ENCODE measurements at places on chromosomes 16 and 17.
A peak's percentile ranks its signal among the peaks of the same experiment; 100 is the strongest.

GRCh38 chr17:59754552-59754951 lies 47.1 kb downstream of the VMP1 start:
- DNase-seq, result no peak

- peak; percentile 96 for DNase-seq
These were observed at the start of gene RIPOR1 for GRCh38 chr16:67528222-67528869. Gene RIPOR1 (plus strand): TSS chr16:67528829. CDS start chr16:67538447, 9,618 bp downstream.

- no peak for DNase-seq
These were observed 25.6 kb upstream of the NPTX1 start for GRCh38 chr17:80501741-80502577.

DNA sequence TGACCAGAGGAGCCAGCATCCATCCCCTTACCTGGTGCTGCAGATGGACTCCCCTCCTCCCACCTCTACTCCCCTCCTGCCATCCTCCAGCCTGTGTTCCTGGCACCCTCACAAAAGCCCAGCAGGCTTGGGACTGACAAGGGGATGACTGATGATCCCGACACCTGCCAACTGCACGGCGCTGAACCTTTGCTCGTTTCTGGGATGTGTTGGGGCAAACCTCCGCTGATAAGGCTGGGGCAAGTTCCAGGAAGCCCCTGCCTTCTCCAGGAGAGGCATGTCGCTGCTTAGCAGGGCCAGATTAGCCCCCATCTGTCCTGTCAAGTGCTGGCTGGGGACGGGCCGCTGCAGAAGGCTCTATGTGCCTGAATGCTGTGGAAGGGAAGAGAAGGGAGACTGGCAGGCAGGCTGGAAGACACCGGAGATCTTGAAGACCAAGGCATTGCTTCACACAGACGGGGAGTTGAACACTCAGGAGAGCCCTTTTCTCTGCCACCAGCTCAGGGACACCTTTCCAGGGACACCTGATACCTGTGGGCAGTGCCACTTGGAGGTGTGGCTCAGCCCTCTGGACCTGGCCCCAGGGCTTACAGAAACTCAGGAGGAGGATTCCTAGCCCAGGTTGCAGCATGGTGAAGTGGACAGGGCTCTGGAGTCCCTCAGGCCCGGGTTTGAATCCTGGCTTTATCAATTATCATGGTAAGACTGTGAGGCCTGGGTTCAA lies 973 bp upstream of the KRT15 start:
- no peak for DNase-seq

DNA sequence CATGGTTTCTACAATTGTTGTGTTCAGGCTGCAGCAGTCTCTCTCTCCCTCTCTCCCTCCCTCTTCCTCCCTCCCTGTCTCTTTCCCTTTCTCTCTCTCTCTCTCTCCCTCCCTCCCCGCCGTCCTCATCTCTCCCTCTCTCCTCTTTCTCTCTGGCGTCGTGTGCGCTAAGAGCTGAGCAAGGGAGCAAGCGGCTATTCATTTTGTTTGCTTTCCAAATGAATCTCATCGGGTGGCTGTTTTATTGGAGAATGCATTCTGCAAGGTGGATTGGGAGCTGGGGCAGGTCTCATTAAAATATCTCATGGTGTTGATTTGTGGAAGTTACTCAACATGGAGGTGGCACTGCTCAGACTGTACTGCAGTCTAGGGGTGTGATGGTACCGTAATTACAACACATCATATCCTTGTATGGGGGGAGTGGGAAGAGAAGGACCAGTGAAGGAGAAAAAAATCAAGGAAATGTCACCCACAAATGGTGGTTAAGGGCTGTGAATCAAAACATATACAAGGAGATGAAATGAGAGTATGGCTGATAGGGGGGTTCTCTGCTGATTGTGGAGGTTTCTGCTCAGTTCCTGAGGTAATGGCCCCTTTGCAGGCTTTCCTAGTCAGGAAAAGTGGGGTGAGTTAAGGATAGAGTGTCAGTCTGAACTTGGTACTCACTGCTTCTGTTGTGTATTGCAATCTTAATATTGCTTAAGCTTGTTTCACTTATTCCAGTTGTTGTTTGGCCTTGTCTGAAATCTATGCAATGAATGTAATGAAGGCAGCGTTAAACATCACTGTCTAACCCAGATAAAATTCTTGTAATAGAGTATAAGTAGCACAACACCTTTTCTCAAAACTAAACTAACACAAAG lies 2.7 kb downstream of the MSL1 start:
- DNase-seq, result no peak

DNA sequence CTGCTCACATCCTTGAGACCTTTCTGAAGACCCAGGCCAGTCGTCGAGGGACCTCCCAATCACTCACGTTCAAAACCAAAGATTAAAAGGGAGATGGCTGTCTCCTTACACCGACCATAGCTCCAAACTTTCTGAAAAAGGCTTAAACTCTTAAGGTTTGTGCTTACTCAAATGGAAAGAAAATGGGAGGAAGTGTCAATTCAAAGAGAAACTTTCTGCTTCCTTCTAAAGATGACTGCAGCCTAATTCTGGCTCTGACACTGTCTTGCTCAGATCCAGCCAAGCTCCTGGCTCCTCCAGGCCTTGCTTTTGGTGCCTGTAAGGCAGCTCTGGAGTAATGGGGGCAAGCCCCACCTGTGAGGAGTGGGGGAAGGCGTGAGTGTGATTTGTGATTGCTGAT lies 54.9 kb upstream of the WSB1 start:
- DNase-seq, result no peak

- DNase-seq, result no peak
These were observed 56.7 kb downstream of the CFDP1 start for GRCh38 chr16:75376475-75377161.

DNA sequence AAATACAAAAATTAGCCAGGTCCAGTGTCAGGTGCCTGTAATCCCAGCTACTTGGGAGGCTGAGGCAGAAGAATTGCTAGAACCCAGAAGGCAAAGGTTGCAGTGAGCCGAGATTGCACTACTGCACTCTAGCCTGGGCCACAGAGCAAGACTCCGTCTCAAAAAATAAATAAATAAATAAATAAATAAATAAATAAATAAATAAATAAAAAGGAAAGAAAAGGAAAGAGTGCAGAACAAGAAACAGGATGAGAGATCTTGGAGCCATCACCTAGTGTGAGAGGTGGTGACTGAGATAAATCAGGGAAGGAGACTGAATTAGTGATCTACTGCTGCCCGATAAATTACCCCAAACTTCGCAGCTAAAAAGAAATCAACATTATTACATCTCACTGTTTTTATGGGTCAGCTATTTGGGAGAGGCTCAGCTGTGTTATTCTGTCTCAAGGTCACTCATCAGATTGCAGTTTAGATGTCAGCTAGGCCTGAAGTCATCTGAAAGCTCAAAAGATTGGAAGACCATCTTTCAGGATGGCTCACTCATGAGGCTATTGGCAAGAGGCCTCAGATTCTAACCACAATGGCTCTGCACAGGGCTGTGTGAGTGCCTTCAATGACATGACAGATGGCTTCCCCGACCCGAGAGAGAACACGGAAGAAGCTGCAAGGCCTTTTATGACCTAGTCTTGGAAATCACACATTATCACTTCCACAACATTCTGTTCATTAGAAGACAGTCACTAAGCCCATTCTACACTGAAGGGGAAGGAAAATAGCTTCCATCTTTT lies 66.4 kb downstream of the CMC2 start:
- DNase-seq, result no peak

DNA sequence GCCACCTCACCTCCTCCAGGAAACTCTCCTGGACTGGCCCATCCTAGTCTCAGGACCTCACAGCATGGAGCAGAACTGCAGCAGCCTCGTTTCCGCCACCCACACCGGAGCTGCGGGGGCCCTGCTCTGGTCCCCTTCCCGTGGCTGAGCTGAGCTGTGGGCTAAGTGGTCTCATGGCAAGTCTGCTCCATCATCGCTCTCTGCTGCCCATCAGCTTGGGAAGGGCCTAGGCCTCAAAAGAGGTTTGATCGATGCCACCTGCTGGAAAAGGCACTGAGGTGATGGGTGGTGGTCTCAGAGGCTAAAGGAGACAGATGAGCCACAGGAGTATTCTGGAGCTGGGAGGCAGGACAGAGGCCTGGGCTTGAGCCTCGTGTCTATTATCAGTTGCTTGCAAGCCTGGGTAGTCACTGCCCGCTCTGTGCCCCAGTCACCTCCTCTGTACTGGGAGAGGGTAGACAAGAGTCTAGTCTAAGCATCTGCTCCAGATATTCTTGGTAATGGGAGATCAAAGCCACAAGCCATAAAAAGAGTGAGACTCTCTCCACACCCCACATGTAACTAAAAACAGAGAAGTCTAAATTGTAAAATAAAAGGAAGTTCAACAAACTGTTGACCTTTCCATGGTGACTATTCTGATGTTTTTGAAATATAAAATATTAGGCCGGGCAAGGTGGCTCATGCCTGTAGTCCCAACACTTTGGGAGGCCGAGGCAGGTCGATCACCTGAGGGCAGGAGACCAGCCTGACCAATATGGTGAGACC lies 1.6 kb downstream of the ITGAE start:
- DNase-seq, result no peak

DNA sequence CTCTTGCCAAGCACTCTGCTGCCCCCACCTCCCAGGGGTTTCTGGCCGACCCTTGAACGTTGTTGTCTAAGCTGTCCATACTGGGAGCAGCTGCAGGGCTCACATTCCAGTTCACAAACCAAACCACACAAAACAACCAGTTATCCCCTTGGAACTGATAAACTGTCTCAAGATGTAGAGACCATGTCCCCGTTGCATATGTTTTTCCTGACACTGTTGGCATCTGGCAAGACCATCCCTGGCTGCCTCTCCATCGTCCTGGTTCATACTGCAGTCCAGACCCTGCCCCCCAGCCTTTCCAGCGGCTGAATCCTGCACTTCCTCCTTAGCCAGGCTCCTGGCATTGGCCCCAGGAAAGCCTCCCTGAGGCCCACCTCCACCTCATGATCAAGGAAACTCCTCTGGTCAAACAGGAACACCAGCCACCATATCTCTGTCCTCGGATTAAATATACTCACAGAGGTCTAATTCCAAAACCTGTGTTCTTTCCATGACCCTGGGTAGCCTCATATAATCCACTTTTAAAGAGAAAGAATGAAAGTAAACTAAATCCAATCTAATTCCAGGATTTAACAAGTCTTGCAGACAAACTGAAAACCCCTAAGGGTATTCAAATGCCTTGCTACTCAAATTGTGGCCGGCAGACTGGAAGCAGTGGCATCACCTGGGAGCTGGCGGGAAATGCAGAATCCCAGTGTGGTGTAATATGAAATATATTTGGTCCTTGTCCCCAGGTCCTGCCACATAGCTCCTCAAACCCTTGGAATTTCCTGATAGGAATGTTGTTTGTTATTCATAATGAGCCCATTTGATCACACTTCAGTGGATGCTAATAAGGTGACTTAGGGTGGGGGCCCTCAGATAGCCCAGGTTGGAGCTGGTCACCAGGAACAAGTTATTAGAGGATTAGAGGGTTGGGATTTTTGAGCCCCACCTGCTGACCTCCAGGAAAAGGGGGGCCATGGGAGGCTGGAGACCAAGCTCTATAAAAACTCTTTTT lies 14.2 kb downstream of the GAS7 start:
- no peak for DNase-seq

- DNase-seq, result no peak
These were observed 165.2 kb upstream of the CHMP6 start for GRCh38 chr17:80826346-80826954.

- no peak for DNase-seq
These were observed 24.3 kb downstream of the HLF start for GRCh38 chr17:55289106-55289446.

DNA sequence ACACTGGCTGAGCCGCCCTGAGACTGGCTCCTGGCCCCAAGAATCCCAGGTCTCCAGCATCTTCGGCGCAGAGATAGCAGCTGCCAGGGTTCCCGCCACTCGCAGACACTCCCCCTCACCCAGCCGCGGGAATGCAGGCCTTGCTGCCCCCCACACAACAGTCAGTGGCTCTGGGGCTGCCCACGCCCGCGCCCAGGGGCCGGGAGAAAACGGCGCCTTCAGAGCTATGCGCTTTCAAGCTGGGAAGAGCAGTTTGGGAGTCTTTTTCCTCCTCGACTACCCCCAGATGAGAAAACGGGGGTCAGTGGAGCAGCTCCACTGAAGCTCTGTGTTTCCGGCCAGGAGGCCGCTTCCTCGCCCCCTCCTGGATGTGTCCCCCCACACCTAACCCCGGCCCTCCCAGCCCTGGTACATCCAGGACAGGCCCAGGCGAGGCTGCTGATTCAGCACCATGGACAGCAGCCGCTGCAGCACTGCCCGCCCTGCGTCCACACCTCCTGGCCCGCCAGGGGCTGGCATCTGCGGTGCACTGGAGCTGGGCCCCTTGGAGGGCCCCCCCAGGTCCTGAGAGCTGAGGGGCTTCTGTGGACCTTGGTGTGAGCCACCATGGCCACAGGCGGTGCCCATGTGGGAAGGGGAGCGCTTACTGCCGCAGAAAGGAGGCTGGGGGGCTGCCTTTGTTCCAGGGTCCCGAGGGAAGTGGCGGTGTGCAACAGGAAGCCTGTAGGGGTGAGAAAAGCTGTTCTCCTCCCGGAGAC lies 35.7 kb downstream of the CACNA1H start:
- DNase-seq, result no peak

GRCh38 chr17:40902498-40902897 lies 17.5 kb upstream of the KRT20 start:
- no peak for DNase-seq

DNA sequence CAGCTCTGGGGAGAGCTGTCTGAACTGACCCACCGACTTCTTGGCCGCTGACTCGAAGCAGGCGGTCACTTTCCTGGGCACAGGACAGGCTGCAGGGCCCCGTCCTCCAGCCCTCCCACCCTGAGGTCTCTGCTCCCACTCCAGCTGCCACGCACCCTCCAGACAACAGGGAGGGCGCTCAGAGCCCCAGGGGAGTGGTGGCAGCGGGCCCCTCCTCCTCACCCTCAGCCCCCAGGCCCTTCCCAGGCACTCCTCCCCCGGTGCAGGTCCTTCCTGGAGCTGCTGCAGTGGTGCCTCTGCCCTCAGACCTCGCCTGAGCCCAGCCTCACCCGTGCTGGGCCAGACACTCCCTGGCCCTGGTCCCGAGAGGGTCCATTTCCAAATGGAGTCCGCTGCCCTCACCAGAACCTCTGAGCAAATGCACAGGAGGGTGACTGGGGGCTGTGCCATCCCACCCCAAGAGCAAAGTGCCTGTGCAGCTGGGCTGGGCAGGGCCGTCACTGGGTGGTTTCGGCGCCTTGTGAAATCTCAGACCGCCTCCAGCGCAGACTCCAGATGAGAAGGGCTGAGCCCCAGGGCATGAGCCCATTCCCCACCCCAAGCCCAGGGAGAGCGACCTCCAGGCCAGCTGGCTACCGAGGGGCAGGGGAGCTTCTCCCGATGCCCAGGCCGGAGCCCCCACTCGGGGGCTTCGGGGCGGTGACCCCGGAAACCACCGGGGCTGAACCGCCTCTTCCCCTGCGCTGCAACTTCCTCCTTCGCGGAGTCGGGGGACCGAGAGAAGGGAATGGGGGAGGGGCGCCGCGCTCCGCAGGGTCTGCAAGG lies 717 bp downstream of the CYBA start:
- DNase-seq, result peak; percentile 86

- DNase-seq, result no peak
These were observed 6.6 kb downstream of the SMG6 start for GRCh38 chr17:2297023-2297422.

Measured in 8988T (cell line).